Muscle of back (tissue), 13 donors: ENCODE measurements at places on chromosomes 16 and 17.

GRCh38 chr17:50461550-50462132 is 7.0 kb downstream of the CHAD start:
- DNase-seq, result no peak

- DNase-seq, result no peak
Measured at GRCh38 chr16:49120631-49121030, 161.0 kb downstream of the CBLN1 start.

DNA sequence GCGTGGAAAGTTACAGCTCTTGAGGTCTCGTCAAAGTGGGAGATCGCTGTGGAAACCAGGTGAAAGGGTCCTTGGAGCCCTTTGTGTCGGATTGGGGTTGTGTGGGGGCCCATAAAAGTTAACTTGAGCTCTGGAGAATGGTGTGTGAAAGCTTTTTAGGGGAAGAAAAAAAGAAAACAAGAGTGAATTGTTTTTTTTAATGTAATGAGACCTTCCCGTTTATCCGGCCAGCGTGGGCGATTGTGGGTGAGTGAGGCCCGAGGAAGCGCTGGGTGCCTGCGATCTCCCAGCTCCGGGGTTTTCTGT is 150.6 kb downstream of the MSI2 start:
- no peak for DNase-seq

GRCh38 chr16:61148930-61149329 is 887.3 kb downstream of the CDH8 start:
- no peak for DNase-seq

GRCh38 chr17:7745748-7746470 is 28.4 kb downstream of the DNAH2 start:
- DNase-seq, result peak; percentile 24

DNA sequence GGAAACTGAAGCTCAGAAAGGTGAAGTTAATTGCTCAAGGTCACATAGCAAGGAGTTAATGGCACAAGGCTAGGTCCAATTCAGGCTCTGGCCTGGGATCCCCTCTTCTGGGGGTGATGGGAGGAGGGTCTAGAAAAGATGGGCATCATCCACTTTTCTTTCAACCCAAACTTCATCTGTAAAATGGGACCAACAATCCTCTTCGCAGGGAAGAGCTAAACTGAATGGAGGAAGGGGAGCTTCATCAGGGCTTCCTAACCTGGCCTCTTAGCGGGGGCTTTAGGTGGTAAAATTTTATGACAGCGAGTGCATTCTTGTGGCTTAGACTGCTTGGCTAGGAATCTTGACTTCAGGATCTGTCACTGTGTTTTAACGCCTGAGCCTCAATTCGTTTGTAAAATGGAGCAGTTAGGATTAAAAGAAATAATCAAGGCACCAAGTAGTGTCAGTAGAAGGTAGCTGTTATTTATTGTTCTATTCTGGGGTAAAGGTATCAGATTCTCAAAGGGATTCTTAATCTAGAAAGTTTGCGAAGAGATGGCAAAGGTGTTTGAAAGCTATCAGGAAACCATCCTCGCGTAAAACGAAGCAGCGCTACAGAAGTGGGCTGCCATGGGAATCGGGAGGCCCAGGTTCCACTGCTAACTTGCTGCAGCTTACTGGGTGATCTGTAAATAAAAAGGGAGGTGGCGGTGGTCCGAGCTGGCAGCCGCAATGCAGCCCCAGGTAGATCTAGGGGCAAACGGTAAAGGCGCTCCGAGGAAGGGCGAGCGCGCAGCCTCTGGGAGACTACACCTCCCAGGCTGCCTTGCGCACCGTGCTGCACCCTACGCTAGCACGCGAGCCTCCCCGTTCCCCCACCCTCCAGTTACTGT is 1.5 kb upstream of the SRCAP start:
- no peak for DNase-seq

- DNase-seq, result no peak
Measured at GRCh38 chr17:28577466-28577824, 750 bp upstream of the ALDOC start.

DNA sequence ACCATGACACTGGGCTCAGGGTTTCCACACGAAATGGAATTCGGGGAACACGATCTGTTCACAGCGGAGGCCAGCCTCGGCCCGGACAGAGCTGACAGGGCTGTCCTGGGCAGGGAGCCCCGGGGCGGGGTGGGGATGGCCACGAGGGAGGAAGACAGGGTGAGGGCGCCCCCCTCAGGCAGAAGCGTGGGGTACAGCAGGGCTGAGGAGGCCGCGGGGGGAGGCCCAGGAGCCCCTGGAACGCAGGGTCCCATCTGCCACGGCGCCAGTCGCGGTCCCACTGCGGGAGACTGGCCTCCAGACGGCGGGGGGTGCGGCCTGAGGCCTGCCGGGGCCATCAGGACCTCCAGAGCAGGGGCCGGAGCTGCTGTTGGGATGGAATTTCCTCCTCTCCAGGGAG is 75.9 kb downstream of the LMF1 start:
- DNase-seq, result no peak

GRCh38 chr17:28758411-28759121 is 14.8 kb downstream of the TRAF4 start:
- DNase-seq, result no peak

GRCh38 chr17:36851250-36851649 is 86.0 kb upstream of the LHX1 start:
- no peak for DNase-seq

DNA sequence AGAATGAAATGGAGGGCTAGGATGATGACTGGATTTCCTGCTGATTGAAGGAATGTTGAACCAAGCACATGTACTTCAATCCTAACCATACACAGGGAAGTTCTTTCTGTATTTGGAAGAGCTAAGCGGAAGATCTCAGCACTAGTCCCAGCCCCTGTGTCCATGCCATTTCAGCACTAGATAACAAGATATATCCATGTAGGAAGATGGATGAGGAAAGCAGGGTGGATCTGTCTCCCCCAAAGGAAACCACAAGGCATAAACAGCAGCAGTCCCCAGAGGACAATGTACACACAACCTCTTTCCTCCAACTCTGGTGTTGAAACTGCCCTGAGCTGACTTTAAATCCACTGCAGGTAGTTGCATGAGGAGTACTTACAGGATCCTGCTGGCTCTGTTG is 75.1 kb downstream of the GRIN2A start:
- DNase-seq, result no peak

DNA sequence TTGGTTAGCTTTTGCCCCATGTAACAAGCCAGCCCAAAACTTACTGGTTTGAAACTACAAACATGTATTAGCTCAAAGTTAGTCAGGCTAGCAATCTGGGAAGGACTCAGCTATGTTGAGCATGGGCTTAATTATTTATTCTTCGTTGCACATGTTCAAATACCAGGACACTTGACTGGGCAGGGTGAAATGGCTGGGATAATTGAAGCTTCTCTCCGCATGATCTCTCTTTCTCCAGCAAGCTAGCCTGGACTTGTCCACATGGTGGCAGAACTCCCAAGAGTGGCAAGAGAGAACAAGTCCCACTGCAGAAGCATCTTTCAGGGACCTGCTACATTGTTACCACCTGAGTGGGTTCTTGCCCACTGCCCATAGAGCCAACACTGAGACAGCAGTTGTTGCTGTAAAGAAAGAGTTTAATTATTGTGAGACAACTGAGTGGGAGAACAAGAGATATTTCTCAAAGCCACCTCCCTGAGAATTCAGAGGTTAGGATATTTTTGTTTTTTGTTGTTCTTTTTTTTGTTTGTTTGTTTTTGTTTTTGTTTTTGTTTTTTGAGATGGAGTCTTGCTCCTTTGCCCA is 16.8 kb upstream of the ATF7IP2 start:
- no peak for DNase-seq

- DNase-seq, result no peak
Measured at GRCh38 chr17:28901866-28902818, 737 bp downstream of the DHRS13 start.

GRCh38 chr17:61764846-61765245 is 98.5 kb downstream of the BRIP1 start:
- DNase-seq, result no peak

GRCh38 chr17:33404070-33404819 is 111.2 kb upstream of the ASIC2 start:
- no peak for DNase-seq

DNA sequence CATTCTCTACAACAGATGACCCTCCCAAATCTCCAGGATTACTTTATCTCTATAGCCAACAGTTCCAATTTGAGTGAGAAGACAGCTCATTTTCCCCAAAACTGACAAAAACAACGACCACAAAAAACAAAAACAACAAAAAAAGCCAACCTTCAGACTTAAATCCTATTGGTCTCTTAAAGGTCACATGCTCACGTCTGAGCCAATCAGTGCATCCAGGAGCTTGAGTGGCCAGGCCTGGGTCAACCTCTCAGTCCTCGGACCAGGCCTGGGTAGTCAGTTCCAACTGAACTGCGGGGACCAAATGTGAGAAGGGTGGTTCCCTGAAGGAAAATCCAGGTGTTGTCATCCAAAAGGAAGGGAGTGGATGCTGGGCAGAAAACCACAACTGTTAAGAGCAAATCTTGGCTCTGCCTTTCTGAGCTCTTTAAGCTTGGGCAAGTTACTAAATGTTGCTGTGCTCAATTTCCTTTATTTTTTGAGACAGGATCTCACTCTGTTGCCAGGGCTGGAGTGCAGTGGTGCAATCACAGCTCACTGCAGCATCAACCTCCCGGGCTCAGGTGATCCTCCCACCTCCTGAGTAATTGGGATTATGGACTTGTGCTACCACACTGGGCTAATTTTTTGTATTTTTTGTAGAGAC is 43.0 kb upstream of the MSI2 start:
- no peak for DNase-seq

- no peak for DNase-seq
Measured at GRCh38 chr16:8645831-8646230, 24.3 kb downstream of the METTL22 start.

DNA sequence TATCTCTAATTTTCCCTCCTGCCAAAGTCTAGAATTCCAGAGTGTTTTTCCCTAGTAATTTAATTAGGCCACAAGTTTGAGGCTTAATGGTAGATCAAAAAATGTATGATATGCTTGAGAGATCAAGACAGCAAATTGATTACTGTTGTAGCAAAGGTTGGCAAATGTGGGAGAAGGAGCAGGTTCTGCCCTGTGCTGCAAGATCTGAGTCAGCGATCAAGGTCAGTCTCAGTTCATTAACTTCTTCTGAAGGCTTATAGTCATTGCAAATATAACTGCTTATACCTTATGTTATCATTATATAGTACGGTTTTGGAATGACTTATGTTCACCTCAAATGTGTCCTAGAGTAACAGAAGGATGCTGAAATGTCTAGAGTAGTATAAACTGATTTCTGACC is 231.1 kb upstream of the TBX2 start:
- DNase-seq, result no peak

GRCh38 chr16:68289621-68290329 is 21.0 kb downstream of the SLC7A6OS start:
- no peak for DNase-seq

- DNase-seq, result no peak
Measured at GRCh38 chr17:79826204-79826680, 13.0 kb downstream of the CBX4 start.

DNA sequence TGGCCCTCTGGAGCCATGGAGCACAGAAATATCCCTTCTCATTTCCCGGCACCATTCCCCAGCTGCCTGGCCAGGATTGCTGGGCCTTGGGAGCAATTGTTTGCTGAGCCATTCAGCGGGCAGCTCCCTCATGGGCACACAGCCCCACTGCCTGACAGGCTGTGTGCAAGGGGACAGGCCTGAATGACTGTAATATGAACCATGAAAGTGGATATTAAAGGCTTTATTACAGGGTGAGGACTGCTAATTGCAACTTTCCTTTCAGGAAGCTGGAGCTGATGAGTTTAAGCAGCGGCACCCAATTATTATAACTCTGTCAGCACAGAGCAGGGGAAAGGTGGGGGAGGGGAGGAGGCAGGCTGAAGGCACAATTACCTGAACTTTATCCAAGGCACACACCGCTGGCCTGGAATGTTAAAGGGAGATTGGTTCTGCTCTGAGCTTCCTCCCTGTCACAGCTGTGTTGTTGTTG is 159.8 kb upstream of the SDK2 start:
- DNase-seq, result no peak

DNA sequence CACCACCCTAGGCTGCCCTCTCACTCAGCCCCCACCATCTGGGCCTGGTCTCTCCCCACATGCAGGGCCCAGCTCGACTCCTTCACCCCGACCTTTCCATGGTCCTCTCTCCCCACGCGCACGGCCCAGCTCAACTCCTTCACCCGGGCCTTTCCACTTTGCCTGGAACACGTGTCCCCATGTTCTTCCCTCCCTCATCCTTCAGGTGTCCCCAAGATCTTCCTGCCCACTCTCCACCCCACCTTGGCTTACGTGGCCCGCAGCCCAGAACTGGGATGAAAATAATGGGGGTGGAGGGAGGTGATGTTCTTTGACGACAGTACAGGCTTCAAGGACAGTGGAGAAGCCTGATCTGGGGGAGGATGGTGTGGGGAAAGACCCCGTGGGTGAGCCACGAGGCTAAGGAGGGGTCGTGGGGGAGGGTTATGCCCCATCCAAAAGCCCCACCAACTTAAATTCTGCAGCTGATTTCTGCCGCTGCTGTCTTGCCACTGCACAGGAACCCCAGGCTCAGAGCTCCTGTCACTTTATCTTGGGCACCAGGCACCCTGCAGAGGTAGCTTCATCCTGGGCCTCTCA is 9.9 kb upstream of the MEAK7 start:
- DNase-seq, result no peak

DNA sequence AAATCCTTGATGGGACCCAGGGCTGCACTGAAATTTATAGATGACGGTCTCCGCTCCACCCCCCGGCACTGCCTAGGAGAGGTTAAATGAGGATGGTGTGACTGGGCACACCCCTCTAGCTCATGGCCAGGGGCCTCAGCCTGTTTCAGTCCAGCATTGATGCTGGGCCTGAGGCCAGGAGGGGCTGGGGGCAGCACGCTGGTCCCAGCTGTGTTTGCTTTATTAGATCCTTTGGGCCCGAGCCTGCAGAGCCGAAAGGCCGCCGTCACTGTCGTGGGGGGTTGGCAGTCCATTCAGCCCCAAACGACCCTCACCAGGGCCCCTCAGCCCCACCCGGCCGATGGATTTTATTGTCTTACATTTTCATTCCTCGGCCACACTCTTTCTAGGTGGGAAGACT is 10.8 kb upstream of the DOK4 start:
- DNase-seq, result no peak

DNA sequence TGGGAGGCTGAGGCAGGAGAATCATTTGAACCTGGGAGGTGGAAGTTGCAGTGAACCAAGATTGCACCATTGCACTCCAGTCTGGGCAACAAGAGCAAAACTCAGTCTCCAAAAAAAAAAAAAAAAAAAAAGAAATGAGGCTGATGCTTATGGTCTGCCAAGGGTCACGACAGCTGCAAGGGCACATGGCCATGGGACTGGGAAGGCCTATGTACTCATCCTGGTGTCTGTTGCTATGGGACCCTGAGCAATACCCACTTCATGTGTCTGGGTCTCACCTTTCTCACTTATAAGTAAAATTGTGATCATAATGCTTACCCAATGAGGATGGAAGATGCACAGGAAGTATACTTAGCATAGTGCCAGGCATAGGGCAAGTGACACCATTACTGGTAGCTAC is 16.6 kb downstream of the MIEF2 start:
- no peak for DNase-seq

DNA sequence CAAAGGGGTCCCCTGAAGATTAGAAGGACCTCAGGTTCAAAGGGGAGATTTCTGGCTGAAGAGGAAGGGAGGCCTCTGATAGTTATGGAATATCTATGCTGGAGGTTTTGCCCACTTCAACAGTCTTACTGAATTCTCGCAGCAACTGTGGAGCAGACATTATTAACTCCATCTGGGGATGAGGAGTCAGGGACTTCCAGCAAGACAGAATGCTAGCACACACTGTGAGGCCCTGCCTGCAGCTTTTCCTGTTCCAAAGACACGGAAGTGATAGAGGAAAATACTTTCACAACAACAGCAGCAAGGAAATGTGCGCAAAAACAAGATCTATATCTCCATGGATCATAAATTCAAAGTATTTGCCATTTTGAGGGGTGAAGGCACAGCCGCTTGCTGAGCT is 72.8 kb downstream of the RPH3AL start:
- no peak for DNase-seq
